ENCODE measurements at places on chromosomes 7 and 10. TPM values are rescaled to one million over a fixed set of nuclear protein-coding genes. Genes with fewer than 3 reads are reported as not detected.

GRCh38 chr7:102085218-102085772, 201.4 kb upstream of the SH2B2 start:
- no peak for DNase-seq

- DNase-seq: no peak
Observed at GRCh38 chr7:88355011-88355410, 48.3 kb upstream of the STEAP4 start.

GRCh38 chr7:118183428-118183785, 557 bp upstream of the LSM8 start:
- no peak for DNase-seq

- peak; percentile 23 for DNase-seq
Observed at GRCh38 chr10:26622891-26623290, 74.6 kb upstream of the PDSS1 start.

DNA sequence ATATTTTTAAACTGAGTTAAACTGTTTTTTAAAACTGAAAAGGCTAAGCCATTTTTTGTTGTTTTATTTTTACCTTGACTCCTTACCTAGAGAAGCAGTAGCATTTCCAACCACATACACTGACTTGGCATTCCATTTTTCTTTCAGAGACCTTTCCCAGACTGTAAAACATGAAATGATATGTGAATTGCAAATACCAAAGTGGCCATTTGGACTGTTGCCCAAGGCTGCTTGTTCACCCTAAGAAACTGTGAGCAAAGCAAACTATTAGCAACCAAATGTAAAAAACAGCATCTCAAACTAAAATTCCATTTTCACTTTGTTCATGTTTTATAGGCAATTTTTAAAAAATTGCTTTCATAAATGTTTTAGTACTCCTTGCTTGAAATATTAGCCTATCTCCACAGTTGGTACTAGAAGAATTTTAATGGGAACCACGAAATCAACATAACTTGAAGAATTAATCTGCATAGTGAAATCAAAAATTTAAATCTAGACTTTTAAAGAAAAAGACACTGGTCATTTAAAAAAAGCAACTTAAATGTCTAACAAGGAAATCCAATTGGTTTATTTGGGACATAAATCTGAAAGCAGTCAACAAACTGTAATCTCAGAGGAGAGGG, 10.8 kb downstream of the UROS start:
- no peak for DNase-seq

GRCh38 chr7:25930492-25931048, 221.4 kb upstream of the NFE2L3 start:
- no peak for DNase-seq

- no peak for DNase-seq
Observed at GRCh38 chr7:90194911-90195809, 16.4 kb upstream of the STEAP2 start.

DNA sequence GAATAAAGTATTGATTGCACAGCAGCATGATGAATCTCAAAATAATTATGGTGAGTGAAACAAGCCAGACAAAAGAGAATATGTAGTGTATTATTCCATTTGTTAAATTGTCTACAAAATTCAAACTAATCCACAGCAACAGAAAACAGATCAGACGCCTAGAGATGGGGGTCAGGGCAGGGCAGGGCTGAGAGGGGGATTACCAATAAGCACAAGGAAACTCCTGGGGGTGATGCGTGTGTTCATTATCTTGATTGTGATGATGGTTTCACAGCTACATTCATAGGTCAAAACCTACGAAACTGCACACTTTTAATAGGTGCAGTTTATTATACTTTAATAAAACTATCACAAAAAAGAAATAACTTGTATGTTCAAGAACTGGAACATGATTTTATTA, 132.7 kb upstream of the CDK6 start:
- no peak for DNase-seq

The RPEL1 gene
- total RNA-seq: not detected

GRCh38 chr10:82420001-82420400, 545.0 kb downstream of the NRG3 start:
- no peak for DNase-seq

DNA sequence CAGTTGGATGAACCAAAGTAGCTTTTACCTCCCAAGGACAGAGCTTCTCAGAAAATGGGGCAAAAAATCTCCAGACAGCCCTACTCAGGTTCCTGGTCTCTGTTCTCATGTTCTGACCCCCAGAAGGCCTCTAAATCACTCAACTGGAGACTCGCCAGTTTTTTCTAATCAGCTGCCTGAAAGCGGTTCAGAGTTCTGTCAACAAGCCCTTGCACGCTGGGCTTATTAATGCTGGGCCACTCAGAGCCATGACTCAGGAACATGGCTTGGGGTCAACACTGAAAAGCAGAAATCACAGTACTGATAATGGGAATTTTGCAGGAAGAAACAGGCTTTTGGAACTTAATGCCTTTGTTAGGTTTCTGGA, 15.3 kb downstream of the ECHDC3 start:
- no peak for DNase-seq

The CLCN1 gene
- not detected for total RNA-seq

The SEPTIN14 gene
- not detected for total RNA-seq

The CYP17A1 gene
- total RNA-seq: not detected
